ENCODE measurements at places on chromosomes 16 and 17.

- DNase-seq: peak; percentile 65
Measured at GRCh38 chr17:19769946-19770652, 22.0 kb upstream of the ALDH3A1 start.

DNA sequence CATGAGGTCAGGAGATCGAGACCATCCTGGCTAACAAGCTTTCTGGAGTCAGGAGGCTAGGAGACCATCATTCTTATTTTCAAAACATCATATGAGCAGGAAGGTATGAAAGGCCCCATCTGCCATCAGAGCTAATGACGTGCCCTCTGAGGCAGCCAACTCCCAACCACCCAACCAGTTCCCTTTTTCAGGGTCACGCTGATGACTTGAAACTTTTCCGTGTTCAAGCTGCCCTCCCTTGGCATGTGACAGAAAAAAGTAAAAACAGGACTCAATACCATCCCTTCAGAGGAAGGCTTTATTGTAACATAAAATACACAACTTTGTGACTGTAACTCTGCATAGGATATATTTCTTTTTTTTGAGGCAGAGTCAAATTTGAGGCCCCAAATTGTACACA lies 4.6 kb upstream of the GHDC start:
- no peak for DNase-seq

- no peak for DNase-seq
Measured at GRCh38 chr16:88118376-88118775, 167.1 kb downstream of the BANP start.

DNA sequence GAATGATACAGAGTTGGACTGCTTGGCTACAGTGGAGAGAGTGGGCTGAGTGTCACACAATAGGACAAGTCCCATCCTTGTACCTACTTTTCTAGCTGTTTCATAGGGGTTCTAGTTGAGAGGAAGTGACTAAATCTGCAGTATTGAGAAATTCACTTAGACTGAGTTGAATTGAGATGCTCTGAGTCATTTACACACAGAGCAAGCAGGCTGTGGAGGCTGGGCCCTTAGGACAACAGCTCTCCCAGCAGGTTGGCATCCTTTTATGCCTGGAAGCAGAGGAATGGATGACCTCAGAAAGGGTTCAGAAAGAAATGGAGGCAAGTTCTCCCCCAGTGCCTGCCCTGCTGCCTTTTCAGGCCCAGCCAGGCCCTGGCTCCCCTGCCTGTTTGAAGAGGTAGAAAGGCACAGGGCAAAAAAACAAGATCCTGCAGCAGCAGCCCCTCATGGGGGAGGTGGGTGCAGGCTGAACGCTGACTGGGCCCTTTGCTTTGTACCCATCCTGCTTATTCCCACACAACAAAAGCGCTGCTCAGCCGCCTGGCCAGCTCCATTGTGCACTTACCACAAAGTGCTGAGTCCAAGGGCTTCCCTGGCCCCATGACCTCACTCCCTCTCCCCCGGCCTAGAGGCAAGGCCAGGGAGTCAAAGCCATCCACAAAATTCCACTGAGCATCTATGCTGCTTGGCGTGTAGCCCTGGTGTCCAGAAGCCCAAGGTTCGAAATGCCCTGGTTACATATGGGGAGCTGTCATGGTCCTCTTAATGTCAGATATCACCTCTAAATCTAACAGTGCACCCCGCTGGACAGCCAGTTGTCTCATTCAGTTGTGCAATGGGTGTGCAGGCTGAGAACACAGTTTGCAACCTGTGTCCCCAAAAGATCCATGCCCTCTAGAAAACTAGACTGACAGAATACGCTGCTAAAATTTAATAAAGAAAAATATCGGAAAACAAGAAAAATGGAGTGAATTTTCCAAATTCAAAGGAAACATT lies 5.4 kb upstream of the CRYBA1 start:
- DNase-seq: peak; percentile 98

- DNase-seq: peak; percentile 3
Measured at GRCh38 chr16:72621651-72622050, 426.3 kb downstream of the ZFHX3 start.

DNA sequence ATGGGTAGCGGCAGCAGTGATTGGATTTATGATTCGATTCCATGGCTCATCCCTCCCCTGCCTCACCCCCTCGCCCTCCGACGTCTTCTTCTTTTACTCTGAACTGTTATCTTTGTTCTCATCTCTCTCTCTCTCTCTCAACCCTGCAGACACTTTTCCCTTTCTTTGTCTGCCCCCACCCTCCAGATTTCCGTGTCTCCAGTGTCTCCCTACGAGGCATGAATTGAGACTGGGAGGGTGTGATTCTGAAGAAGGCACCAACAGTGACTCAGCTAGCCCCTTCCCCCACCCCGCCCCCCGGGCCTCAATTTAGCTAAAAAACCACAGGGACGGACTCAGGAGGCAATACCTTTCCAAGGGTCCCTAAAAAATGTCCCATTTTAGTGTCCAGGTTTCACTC lies 47.6 kb upstream of the STH start:
- no peak for DNase-seq

GRCh38 chr16:53232826-53233529 lies 178.2 kb downstream of the CHD9 start:
- DNase-seq: peak; percentile 49

GRCh38 chr17:79618383-79619067 lies 7.7 kb upstream of the RBFOX3 start:
- no peak for DNase-seq

DNA sequence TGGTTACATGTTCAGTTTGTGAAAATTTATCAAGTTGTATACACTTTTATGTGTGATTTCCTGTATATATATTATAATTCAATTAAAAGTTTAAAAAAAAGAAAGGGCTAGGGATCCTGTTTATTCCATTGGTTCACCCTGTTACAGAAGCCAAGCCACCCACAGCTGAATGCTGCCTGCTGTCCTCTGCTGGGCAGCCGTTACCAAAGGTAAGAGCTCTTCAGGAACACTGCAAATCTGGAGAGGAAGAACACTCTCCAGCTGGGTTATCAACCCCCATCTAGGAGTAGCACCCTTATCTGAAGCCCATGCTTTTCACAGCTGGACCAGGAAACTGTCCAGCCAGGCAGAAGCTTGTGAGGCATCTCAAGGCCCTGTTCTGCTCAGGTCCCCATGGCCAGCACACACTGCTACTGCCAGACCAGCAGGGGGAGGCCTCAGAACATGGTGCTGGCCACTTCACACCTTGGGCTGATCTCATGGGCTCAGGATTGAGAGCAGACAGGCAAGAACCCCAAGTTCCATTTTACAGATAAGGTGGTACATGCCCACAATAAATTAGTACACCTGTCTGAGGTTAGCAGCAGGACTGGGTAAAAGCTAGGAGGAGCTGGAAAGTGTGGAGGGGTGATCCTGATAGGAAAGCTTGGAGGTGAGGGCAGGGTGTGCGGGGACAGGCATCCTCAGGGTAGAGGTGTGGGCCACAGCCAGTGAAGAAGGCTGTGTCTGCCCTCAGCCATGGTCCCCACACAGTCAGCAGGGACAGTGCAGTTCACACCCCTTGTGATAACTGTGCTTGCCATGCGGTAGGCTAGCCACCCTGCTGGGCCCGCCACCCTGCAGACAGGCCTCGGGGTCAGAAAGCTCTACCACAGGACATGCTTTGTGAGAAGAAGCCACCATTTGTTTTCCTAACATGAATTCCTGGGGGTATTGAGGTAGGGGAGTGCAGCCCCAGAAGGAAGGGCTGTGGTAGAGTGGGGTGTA lies 54.3 kb upstream of the SREBF1 start:
- DNase-seq: peak; percentile 81

DNA sequence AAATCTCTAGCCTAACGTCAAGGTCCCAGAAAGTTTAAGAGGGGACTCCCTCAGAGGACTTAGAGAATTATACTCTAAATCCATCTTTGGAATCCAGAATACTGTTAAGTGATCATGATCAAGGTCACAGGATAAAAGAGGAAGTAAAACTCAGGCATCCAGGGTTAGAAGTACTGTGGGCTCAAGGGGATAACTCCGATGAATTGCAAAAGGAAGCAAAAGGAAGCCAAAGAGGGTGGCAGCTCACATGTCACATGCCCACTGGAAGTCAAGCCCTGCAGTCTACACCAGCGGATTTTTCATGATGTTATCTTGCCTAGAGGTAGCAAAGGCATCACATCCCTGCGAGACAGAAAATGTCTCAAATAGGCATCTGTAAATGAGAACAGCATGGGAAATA lies 3.8 kb downstream of the ZNF821 start:
- no peak for DNase-seq

GRCh38 chr17:80799538-80800480 lies 191.8 kb upstream of the CHMP6 start:
- DNase-seq: no peak

GRCh38 chr17:44203731-44204440 lies 4.2 kb upstream of the ATXN7L3 start:
- DNase-seq: peak; percentile 50

DNA sequence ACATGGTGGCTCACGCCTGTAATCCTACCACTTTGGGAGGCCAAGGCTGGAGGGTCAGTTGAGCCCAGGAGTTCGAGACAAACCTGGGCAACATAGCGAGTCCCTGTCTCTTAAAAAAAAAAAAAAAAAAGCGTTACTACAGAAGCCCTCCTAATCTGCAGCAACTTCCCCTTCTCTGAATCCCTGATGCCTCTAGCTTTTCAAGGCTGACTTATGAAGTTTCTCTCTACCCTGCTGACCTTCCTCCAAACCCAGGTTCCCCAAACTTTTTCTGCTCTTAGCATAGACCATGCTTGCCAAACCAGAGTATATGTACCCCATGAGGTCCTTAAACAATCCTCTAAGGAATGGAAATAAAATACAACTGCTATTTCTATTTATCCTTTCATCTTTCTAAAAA lies 16.4 kb downstream of the LYRM1 start:
- no peak for DNase-seq

DNA sequence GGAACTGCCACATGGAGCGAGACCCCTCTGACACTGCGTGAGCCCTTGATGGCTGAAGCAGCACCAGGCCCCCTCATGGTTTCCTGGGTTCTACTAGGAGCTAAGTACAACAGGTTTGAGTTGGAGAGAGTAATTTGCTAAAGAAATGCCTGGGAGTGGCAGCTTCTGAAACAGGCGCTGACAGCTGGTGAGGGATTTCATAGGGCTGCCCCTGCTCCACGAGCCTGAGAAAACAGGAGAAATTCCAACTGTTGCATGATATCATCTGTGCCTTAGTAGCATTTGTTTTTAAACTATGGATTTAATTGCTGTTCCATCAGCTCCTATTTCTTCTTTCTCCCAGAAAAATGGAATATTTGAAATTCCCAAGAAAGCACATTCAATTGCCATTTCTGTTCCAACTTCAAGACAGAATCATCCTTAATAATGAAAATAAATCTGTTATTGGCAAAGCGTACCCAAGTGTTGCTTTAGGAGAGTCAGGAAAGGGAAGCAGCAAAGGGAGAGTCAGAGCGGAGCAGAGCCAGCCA lies 78.8 kb upstream of the ANKFN1 start:
- no peak for DNase-seq

GRCh38 chr16:83744441-83744981 lies 63.3 kb upstream of the HSBP1 start:
- peak; percentile 4 for DNase-seq

All from iris pigment epithelial cell (primary cell).